ENCODE measurements at places on chromosomes 16 and 17. TPM values are rescaled to one million over a fixed set of nuclear protein-coding genes. Genes with fewer than 3 reads are reported as not detected.

The MRTFB gene
- total RNA-seq = 21.6 TPM

DNA sequence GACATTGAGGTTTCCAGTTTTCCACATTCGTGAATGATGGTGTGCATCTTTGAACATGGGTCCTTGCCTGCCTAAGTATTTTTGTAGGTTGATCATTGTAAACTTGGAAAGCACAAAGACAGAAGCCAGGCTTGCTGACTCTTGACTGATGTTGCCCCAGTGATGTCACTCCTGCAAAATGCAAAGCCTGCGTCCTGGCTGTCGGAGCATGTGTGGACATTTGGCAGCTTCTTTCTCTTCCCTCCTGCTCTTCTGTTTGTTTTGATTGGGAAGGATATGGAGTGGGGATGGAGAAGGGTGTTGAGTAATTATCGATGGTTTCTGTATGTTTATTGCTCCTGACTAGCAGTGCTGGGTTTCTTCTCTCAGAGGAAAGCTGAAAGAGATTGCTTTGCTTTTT is 3.2 kb downstream of the NDE1 start:
- H3K36me3 ChIP-seq = peaks cover 5% of the 10 kb centered on the region
- peak overlapping the region; percentile 100 for H3K4me3 ChIP-seq
- no peak for DNase-seq
- H3K27ac ChIP-seq = no peak overlapping the region
- no peaks in the 10 kb centered on the region for H3K27me3 ChIP-seq

The MYH1 gene
- not detected for total RNA-seq

DNA sequence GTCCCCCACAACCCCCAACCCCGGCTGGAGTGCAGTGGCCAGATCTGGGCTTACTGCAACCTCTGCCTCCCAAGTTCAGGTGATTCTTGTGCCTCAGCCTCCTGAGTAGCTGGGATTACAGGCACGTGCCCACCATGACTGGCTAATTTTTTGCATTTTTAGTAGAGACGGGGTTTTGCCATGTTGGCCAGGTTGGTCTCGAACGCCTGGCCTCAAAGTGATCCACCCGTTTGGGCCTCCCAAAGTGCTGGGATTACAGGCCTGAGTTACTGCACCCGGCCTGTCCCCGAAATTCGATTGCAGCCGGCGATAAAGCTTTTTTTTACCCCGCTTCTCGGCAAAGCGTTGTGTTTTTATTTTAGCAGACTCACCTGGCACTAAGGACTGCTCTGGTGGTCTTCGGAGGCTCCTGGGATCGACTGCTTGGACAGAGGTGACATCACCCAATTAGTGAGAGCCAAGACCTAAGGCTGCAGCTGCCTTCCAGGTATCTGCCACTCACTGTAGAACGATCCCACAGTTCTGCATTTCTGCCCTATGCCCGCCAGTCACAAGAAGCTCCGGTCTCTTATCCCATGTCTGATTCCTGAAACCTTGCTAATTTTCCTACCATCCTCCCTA is 82.2 kb upstream of the ARL4D start:
- H3K36me3 ChIP-seq = no peaks in the 10 kb centered on the region
- H3K4me1 ChIP-seq = peaks cover 2% of the 10 kb centered on the region
- H3K27ac ChIP-seq = no peak overlapping the region
- no peak overlapping the region for H3K4me3 ChIP-seq

DNA sequence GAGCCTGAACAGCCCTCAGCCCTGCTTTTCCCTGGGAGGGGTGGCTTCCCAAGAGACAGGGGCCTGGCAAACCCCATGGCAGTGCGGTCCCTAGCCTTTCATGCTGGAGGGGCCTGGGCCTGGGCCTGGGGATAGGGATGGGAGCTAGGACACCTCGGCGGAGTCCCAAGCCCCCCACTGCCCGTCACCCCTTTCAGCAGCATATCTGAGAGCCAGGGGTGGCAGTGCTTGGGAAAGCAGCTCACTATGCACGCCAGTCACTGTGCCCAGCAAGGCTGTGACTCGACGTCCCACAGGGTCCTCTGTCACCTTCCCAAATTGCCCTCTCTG is 612 bp upstream of the SLC47A2 start:
- DNase-seq = no peak
- H3K27me3 ChIP-seq = no peaks in the 10 kb centered on the region
- H3K27ac ChIP-seq = no peak overlapping the region
- H3K36me3 ChIP-seq = no peaks in the 10 kb centered on the region
- H3K4me3 ChIP-seq = no peak overlapping the region

DNA sequence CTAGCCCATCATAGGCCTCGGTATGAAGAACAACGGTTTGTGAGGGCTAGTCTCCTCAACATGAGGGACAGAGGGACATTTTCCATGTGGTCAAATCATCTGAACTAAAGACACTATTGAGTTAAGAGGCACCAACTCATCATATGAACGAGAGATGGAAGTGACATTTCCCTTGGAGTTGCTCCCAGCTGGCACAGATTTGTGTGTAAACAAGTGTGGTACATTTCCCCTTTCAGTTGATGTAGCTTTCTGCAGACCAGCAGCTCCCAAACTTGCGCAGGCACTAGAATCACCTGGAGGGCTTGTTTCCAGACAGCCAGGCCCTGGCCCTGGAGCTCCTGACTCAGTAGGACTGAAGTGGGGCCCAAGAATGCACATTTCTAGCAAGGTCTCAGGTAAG is 205.5 kb downstream of the PARN start:
- H3K27me3 ChIP-seq = no peaks in the 10 kb centered on the region
- DNase-seq = no peak
- H3K4me3 ChIP-seq = no peak overlapping the region
- peaks cover 3% of the 10 kb centered on the region for H3K36me3 ChIP-seq
- H3K4me1 ChIP-seq = no peaks in the 10 kb centered on the region
- no peak overlapping the region for H3K27ac ChIP-seq

DNA sequence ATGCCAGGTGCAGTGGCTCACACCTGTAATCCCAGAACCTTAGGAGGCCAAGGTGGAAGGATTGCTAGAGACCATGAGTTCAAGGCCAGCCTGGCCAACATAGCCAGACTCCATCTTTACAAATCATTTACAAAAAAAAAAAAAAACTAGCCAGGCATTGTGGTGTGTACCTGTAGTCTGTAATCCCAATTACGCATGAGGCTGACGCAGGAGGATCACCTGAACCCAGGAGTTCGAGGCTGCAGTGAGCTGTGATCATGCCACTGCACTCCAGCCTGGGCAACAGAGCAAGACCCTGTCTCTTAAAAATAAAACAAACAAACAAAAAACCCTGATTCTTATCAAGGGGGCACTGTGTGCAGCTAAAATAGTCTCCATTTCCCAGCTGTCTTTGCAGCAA is 16.8 kb upstream of the HAP1 start:
- H3K36me3 ChIP-seq = peaks cover 4% of the 10 kb centered on the region
- no peak overlapping the region for H3K4me3 ChIP-seq
- H3K27ac ChIP-seq = no peak overlapping the region
- H3K27me3 ChIP-seq = peaks cover 21% of the 10 kb centered on the region

DNA sequence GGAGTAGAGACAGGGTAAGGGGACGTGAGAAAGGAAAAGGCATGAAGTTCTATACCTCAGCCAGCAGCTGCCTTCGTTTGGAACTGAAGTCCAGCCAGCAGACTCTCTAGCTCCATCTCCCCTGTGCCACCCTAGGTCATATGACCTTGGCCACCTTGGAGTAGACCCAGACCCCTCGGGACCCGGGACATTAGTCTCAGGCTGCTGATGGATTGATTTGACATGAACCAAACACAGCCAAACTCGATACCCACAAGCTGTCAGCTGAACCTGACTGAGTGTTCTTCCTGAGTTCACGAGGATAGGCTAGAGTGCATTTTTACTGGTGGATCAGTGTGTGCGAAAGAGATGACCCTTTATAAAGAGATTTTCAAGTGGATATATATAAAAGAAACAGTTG is 68.5 kb downstream of the YPEL2 start:
- H3K27ac ChIP-seq = no peak overlapping the region
- no peak overlapping the region for H3K4me3 ChIP-seq
- H3K4me1 ChIP-seq = peaks cover 5% of the 10 kb centered on the region
- H3K36me3 ChIP-seq = peaks cover 7% of the 10 kb centered on the region
- H3K27me3 ChIP-seq = no peaks in the 10 kb centered on the region

The YBX2 gene
- total RNA-seq = not detected

The C1QTNF8 gene
- total RNA-seq = not detected

The FAM20A gene
- total RNA-seq = 0.42 TPM

DNA sequence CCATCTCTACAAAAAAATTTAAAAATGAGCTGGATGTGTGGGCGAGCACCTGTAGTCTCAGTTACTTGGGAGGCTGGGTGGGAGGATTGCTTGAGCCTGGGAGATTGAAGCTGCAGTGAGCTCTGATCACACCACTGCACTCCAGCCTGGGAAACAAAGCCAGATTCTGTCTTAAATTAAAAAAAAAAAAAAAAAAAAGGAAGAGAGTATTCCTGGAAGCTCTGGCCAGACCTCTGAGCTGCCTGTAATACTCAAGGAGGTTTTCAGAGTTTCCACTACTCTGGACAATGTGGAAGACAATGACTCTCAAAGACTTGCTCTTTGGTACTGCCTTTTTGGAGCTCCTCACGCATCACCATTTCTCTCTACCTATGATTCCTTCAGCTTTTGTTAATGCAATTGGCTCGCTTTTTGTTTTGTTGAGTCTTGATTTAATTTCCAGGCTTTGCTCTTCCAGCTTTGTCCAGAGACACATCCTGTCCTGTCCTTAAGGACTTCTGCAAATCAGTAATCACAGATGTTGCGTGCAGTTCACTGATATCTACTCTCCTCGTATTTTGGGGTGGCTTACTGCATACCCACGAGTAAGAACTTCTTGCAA is 10.8 kb downstream of the CHD9 start:
- no peaks in the 10 kb centered on the region for H3K27me3 ChIP-seq
- H3K4me1 ChIP-seq = peaks cover 21% of the 10 kb centered on the region
- no peak for DNase-seq
- H3K27ac ChIP-seq = peak overlapping the region; percentile 73

The STXBP4 gene
- total RNA-seq = 6.1 TPM

DNA sequence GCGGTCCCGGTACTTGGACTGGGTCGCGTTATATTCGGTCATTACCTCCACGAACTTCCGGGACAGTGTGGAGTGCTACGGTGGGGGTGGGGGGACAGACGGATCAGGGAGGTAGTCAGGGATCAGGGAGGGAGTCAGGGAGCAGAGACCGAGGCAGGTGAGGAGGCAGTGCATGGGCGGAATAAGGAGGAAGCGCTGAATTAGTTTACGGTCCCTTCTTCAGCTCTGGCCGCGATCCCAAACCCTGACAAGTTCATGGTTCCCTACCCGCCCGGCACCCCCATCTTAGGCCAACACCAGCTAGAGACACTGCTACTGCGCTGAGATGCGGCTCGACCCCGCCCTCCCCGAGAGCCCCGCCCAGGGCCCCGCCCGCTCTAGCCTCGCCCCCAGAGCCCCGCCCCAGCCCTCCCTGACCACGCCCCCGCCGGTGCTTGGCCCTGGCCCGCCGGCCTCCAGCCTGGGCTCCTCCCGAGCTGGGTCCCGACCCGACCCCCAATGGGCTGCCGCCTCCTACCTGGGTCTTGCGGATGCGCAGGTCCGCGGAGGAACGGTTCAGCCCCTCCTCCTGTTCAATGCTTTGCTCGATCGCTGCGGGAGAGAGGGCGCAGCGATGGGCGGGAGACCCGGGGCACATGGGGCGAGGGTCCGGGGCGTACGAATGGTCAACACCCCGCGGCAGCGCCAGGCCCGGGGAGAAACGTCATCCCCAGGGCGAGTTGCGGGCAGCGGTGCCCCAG is 12.1 kb downstream of the HSD3B7 start:
- no peak overlapping the region for H3K27ac ChIP-seq
- no peaks in the 10 kb centered on the region for H3K27me3 ChIP-seq
- H3K4me3 ChIP-seq = peak overlapping the region; percentile 33
- peak; percentile 85 for DNase-seq
- peaks cover 2% of the 10 kb centered on the region for H3K4me1 ChIP-seq

DNA sequence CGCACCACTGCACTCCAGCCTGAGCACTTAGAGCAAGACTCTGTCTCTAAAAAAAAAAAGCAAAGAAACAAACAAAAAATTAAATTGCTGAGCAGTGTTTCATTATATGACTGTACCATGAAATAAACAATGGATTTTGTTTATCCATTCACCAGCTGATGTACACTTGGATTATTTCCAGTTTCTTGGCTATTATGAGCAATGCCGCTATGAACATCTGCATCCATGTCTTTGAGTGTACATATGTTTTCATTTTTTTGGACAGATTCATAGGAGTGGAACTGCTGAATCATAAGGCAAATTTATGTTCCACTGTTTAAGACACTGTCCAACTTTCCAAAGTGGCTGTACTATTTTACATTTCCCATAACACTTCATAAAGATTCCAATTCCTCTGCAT is 8.0 kb downstream of the RNF157 start:
- no peaks in the 10 kb centered on the region for H3K27me3 ChIP-seq
- no peak overlapping the region for H3K27ac ChIP-seq
- no peaks in the 10 kb centered on the region for H3K36me3 ChIP-seq
- peaks cover 24% of the 10 kb centered on the region for H3K4me1 ChIP-seq
- no peak for DNase-seq

- H3K36me3 ChIP-seq = peaks cover 4% of the 10 kb centered on the region
- no peaks in the 10 kb centered on the region for H3K27me3 ChIP-seq
- H3K27ac ChIP-seq = no peak overlapping the region
- H3K4me1 ChIP-seq = peaks cover 17% of the 10 kb centered on the region
- no peak overlapping the region for H3K4me3 ChIP-seq
- DNase-seq = no peak
Measured at GRCh38 chr17:32813021-32813420, 63.9 kb downstream of the MYO1D start.

DNA sequence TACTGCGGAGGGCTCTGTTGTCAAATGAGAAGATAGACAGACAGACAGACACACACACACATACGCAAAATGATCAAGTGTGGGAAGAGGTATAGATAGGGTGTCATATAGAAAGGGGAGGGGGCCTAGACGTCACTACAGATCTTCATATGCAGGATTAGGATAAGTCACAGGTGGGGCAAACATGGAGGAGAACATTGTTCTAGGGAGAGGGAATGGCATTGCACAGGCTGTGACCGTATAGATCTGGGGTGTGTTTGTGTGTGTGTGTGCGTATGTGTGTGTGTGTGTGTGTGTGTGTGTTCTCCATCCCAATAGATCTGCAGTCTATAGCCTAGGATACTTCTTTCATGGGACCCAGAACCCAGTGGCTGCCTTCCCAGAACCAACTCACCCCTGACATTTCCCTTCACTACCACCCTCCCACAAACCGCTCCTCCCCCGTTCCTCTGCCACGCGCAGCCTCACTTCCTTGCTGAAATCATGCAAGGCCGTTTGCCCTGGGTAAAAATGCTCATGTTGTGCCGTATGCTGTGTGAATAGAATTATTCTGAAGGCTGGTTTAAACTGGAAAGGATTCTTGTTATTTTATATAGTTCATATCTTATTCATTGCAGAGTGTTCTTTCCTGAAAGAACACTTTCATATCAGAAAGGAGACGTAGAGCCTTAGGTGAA is 50.5 kb upstream of the CCL1 start:
- no peak overlapping the region for H3K27ac ChIP-seq
- peaks cover 7% of the 10 kb centered on the region for H3K4me1 ChIP-seq
- peaks cover 88% of the 10 kb centered on the region for H3K27me3 ChIP-seq
- H3K36me3 ChIP-seq = peaks cover 2% of the 10 kb centered on the region
- DNase-seq = no peak
